ENCODE measurements at places on chromosomes 7 and 10. TPM values are rescaled to one million over a fixed set of nuclear protein-coding genes. Genes with fewer than 3 reads are reported as not detected.

Gene ABCC2
- 0.33 TPM for total RNA-seq

Gene STEAP1
- not detected for total RNA-seq

Gene HTR5A
- total RNA-seq, result not detected

Gene SPDYE5
- not detected for total RNA-seq

Gene LLCFC1
- not detected for total RNA-seq

Gene SCART1
- total RNA-seq, result 0.15 TPM

Gene KIAA1549
- 2.1 TPM for total RNA-seq

Gene IMMP2L
- total RNA-seq, result 17.3 TPM

Gene FEZF1
- not detected for total RNA-seq

Gene NPSR1
- not detected for total RNA-seq

Gene SEMA3C
- total RNA-seq, result 52.2 TPM

Gene EPHA1
- not detected for total RNA-seq

Gene CAMK1D
- 2.0 TPM for total RNA-seq

Gene ZNF25
- total RNA-seq, result 16.9 TPM

Gene MALRD1
- 0.59 TPM for total RNA-seq

Gene MNX1
- total RNA-seq, result not detected

Gene AOAH
- total RNA-seq, result 19.5 TPM

Gene TACC2
- 342 TPM for total RNA-seq

Gene HNRNPF
- 113 TPM for total RNA-seq

Gene AKR1C1
- 13.7 TPM for total RNA-seq

Gene FAM237B
- total RNA-seq, result not detected

Gene LRRD1
- not detected for total RNA-seq

Gene CRTAC1
- total RNA-seq, result 3.9 TPM

Gene AKR1C4
- not detected for total RNA-seq

Gene PRKCQ
- 0.59 TPM for total RNA-seq

Gene DPYSL4
- 18.2 TPM for total RNA-seq

Gene CD36
- 1,458 TPM for total RNA-seq

Gene RPEL1
- total RNA-seq, result not detected

Gene PPP1R3C
- 315 TPM for total RNA-seq

Gene LRMDA
- total RNA-seq, result 12.4 TPM

Gene ANKRD22
- not detected for total RNA-seq

Gene PON1
- total RNA-seq, result not detected

Gene ZNF365
- 0.19 TPM for total RNA-seq

Gene EPO
- not detected for total RNA-seq

Gene HOGA1
- total RNA-seq, result 8.9 TPM
